Inflammatory macrophage treated with lipopolysaccharide for 1 hour (primary cell): ENCODE measurements at places on chromosomes 5 and 9.

DNA sequence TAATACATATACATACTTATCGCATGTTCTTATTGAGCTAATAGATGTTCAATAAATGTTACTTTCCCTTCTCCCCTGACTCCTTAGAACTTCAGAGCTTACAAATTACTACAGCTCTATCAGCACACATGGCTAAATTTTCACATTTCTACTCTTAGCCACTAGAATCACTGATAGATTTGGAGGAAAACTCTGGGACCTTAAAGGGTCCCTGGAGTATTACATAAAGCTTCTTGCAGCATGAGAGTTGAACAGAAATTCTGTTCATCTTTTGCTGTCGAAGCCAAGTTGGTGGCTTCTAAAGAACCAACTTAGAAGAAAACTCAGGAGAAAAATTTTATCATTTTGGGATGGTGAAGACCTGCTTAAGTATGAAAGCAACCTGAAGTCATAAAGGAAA, 15.5 kb downstream of the B4GALT1 start:
- DNase-seq, result no peak

- DNase-seq, result no peak
Measured at GRCh38 chr5:107889387-107889786, 218.7 kb upstream of the EFNA5 start.

DNA sequence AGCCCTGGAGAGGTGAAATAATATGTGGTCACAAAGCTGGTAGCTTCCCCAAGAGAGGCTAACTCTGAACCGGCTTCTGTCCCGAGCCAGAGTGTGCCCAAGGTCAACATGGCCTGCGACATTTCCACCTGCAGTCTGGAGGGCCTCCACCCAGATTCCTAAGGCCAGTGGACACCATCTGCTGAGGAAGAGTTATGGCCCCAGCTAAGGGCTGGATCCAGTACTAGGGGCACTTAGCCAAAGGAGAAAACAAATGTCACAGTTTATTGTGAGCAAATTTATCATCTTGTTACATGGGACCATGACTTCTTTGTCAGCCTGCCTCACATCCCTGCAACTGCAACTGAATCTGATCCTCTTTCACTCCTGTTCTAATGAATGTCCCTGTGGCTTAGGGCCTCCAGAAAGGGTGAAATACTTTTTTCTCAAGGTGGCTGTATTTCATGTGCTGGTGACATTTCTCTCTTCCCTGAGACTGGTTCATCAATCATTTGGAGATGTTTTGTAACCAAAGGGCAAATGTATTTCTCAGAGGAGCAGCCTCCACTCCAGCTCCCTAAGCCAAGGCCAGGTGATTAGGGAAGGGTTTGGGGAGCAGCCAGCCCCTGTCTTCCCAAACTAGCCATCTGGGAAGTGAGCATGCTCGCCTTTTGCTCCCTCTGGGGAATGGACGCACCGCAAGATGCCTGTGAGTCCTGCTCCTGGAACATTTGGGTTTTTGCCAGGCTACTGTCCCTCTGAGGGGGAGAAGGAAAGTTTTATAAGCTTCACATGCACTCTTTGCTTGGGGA, 148.3 kb downstream of the CMYA5 start:
- DNase-seq, result no peak

- DNase-seq, result no peak
Measured at GRCh38 chr5:56167519-56167918, 65.6 kb downstream of the ANKRD55 start.

DNA sequence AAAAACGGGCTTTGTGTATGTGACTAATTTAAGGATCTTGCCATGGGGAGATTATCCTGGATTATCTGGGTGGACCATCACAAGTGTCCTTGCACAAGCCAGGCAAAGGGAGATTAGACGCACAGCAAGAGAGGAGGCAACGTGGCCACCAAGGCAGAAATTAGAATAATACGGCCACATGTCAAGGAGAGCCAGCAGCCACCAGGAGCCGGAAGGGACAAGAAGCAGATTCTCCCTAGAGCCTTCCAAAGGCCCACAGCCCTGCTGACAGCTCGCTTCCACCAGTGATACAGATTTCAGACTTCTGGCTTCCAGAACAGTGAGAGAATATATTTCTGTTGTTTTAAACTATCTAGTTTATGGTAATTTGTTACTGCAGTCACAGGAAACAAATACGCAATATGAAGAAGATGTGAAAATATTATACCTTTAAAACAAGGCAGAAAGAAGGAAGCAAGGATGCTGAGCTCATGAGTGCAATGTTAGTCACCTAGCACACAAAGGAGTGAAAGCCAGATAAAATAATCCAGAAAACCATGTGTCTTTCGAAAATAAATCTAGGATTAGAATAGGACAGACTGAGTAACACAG, 28.7 kb upstream of the F2RL1 start:
- no peak for DNase-seq

DNA sequence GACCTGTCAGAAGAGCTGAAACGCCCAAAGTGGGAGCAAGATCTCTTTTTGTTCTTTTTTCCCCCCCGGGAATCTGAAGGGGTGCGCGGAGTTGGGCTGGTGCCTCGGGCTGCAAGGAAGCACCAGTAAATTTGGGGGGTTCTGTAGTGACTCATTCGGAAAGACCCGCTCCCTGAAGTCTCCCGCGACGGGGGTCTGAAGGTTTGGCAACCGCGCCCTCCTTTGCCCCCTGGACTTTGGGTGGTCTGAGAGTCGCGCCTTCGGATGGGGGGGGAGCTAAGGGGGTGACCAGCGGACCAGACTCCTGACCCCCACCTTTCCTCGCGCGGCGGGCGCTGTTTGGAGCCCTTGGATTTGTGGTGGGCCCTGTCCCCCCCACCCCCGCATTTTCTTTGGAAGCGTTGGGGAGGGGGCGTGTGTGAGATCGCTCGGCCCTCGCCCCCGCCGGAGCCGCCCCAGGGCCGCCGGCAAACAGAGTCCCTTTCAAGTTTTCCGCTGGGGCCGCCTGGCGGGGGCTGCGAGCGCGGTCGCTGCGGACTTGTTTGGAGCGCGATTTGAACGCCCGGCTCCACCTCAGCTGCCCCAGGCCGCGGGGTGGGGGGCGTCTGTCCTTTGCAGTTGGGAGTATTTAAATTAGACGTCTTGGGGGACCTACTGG, 2.0 kb downstream of the CXXC5 start:
- no peak for DNase-seq

GRCh38 chr9:93940951-93941350, 14.2 kb downstream of the BARX1 start:
- no peak for DNase-seq

- no peak for DNase-seq
Measured at GRCh38 chr5:161530700-161531099, 15.8 kb downstream of the GABRB2 start.

- no peak for DNase-seq
Measured at GRCh38 chr9:130940027-130940549, 1.0 kb upstream of the FIBCD1 start.

GRCh38 chr5:179819296-179820126, 1.2 kb upstream of the SQSTM1 start:
- peak; percentile 79 for DNase-seq

DNA sequence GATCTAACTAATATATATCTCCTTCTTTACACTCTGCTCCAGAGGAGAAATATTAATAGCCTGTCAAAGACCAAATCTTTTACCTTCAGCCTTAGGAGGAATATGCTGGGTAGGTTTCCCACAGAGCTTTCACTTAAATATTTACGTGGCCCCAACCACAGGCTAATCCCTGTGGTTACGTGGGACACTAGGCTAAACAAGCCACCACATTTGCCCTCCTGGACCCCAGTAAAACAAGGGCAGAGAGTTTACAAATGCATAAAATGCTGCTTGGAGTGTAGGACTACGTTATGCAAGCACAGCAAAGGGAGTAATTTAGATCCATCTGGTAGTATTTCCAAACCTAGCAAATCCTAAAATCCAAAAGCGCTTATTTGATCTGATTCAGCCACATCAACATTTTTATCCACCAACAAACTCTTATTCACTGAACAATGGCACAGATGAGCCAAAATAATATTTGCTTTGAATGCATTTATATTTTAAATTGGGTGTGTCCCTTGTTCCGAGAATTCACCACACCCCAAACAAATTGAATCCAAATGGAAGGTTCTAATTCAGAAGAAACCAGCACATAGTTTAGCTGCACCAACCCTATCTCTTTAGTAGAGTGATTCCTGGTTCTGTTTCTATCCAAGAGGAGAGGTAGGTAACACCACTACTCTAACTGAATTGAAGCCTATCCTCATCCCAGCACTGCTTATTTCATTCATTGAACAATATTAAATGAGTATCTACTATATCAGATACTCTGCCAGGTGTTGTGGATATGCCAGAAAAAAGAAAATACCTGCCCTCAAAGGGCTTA, 179.0 kb downstream of the TSSK1B start:
- no peak for DNase-seq
